Thoracic aorta (tissue), 2 donors: ENCODE measurements at places on chromosomes 5 and 9. TPM values are rescaled to one million over a fixed set of nuclear protein-coding genes. Genes with fewer than 3 reads are reported as not detected.

The ANKRD34B gene
- total RNA-seq, result not detected

The IER5L gene
- 81.2 TPM for total RNA-seq

The CER1 gene
- total RNA-seq, result not detected

The DNAJC25 gene
- 10.2 TPM for total RNA-seq

The PCDHB10 gene
- 6.1 TPM for total RNA-seq

The LHX3 gene
- total RNA-seq, result not detected

The NKD2 gene
- total RNA-seq, result 1.5 TPM

GRCh38 chr5:61626639-61627282, 294.7 kb downstream of the ZSWIM6 start:
- H3K36me3 ChIP-seq, result no peaks in the 10 kb centered on the region
- DNase-seq, result no peak
- peaks cover 5% of the 10 kb centered on the region for H3K4me1 ChIP-seq

GRCh38 chr9:127723013-127723412, 7.1 kb downstream of the TTC16 start:
- no peak overlapping the region for H3K27ac ChIP-seq
- H3K36me3 ChIP-seq, result no peaks in the 10 kb centered on the region

GRCh38 chr9:92748233-92748497, 16.5 kb downstream of the BICD2 start:
- no peak overlapping the region for H3K4me3 ChIP-seq
- no peaks in the 10 kb centered on the region for H3K36me3 ChIP-seq
- DNase-seq, result no peak
- no peak overlapping the region for H3K27ac ChIP-seq

GRCh38 chr5:153711755-153712154, 221.3 kb downstream of the GRIA1 start:
- H3K27me3 ChIP-seq, result no peaks in the 10 kb centered on the region
- no peak overlapping the region for H3K27ac ChIP-seq
- no peaks in the 10 kb centered on the region for H3K36me3 ChIP-seq
- H3K4me3 ChIP-seq, result no peak overlapping the region
- DNase-seq, result no peak
- no peaks in the 10 kb centered on the region for H3K4me1 ChIP-seq

GRCh38 chr5:54993318-54993717, 7.9 kb upstream of the ESM1 start:
- H3K4me1 ChIP-seq, result no peaks in the 10 kb centered on the region
- H3K36me3 ChIP-seq, result no peaks in the 10 kb centered on the region
- DNase-seq, result no peak
- no peak overlapping the region for H3K4me3 ChIP-seq

GRCh38 chr5:31626156-31626555, 12.8 kb upstream of the PDZD2 start:
- no peaks in the 10 kb centered on the region for H3K27me3 ChIP-seq
- H3K4me1 ChIP-seq, result no peaks in the 10 kb centered on the region
- no peaks in the 10 kb centered on the region for H3K36me3 ChIP-seq
- no peak overlapping the region for H3K27ac ChIP-seq

- no peaks in the 10 kb centered on the region for H3K27me3 ChIP-seq
- H3K27ac ChIP-seq, result no peak overlapping the region
- no peaks in the 10 kb centered on the region for H3K4me1 ChIP-seq
- no peak for DNase-seq
- H3K4me3 ChIP-seq, result no peak overlapping the region
Observed at GRCh38 chr9:125525921-125526631, 180.9 kb downstream of the MAPKAP1 start.

- peaks cover 23% of the 10 kb centered on the region for H3K4me1 ChIP-seq
- no peak overlapping the region for H3K27ac ChIP-seq
- no peaks in the 10 kb centered on the region for H3K36me3 ChIP-seq
- DNase-seq, result no peak
Observed at GRCh38 chr9:77511525-77511924, 136.6 kb downstream of the GNA14 start.

- H3K27me3 ChIP-seq, result no peaks in the 10 kb centered on the region
- no peak for DNase-seq
- H3K36me3 ChIP-seq, result peaks cover 71% of the 10 kb centered on the region
- H3K4me1 ChIP-seq, result no peaks in the 10 kb centered on the region
- no peak overlapping the region for H3K27ac ChIP-seq
Observed at GRCh38 chr9:113185271-113185670, 34.5 kb downstream of the SLC31A2 start.

DNA sequence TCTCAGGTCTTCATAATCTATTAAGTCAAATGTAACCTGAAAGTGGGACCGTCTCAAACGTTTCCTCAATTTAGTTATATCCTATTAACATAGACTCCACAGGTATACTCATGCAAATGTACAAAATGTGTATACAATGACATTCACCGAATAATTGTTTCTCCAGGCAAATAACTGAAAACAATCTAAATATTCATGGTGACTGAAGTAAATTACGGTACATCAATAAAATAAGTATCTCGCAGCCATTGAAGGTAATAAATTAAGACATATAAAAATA, 482 bp downstream of the IARS1 start:
- H3K27me3 ChIP-seq, result no peaks in the 10 kb centered on the region
- H3K4me1 ChIP-seq, result peaks cover 8% of the 10 kb centered on the region
- no peak for DNase-seq
- H3K4me3 ChIP-seq, result peak overlapping the region; percentile 96
- H3K27ac ChIP-seq, result peak overlapping the region; percentile 67

DNA sequence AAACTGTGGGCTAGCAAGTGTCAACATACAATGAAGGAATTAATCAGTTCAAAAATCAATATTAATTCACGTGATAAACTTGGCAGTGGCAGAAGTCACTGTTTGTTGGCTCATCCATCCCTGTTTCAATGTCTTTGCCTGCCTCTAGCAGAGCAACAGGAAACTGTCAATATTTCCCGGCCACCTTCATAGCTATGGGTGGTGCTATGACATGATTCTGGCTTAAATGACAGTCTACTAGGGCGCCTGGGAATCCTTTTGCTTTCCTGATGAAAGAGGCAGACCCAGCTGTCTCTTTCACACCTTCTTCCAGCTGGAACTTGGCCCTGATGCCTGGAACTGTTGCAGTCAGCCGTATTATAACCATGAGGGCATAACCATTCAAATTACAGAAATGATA, 72.1 kb upstream of the DNAH5 start:
- no peak for DNase-seq
- H3K4me1 ChIP-seq, result peaks cover 7% of the 10 kb centered on the region
- H3K27me3 ChIP-seq, result no peaks in the 10 kb centered on the region
- H3K4me3 ChIP-seq, result no peak overlapping the region

DNA sequence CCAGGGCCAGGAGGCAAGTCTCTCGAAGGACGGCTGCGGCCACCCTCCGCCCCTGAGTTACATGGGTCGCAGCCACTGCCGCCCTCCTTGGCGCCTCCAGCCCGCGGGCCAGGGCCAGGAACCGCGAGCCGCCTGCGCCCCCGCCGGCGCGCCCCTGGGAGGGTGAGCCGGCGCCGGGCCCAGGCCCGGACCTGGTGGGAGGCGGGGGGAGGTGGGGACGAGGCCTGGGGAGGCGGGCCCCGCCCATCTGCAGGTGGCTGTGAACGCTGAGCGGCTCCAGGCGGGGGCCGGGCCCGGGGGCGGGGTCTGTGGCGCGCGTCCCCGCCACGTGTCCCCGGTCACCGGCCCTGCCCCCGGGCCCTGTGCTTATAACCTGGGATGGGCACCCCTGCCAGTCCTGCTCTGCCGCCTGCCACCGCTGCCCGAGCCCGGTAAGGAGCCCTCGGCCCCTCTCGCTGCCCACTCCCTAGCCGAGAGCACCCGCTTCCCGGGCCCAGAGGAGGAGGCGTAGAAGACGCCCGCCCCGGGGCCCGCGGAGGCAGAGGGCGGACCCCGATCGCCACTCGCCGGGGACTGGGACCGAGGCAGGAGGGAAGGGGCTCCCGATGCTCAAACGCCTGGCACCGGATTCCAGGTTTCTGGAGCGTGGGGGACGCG, at the start of gene ASS1:
TSS of gene ASS1 (plus strand) at position 397 of the 657 bp plus-strand sequence. CDS start 7,268 bp downstream, outside the sequence.
- peak within 1 kb of the TSS; percentile 80 for H3K27ac ChIP-seq
- no peaks in the 10 kb centered on the region for H3K36me3 ChIP-seq
- no peaks in the 10 kb centered on the region for H3K27me3 ChIP-seq
- H3K4me1 ChIP-seq, result peaks cover 39% of the 10 kb centered on the region
- H3K4me3 ChIP-seq, result peak within 1 kb of the TSS; percentile 90
- no peak for DNase-seq

- H3K27ac ChIP-seq, result no peak overlapping the region
- no peak overlapping the region for H3K4me3 ChIP-seq
- no peaks in the 10 kb centered on the region for H3K27me3 ChIP-seq
- no peak for DNase-seq
Observed at GRCh38 chr5:88092358-88092757, 176.3 kb downstream of the TMEM161B start.

DNA sequence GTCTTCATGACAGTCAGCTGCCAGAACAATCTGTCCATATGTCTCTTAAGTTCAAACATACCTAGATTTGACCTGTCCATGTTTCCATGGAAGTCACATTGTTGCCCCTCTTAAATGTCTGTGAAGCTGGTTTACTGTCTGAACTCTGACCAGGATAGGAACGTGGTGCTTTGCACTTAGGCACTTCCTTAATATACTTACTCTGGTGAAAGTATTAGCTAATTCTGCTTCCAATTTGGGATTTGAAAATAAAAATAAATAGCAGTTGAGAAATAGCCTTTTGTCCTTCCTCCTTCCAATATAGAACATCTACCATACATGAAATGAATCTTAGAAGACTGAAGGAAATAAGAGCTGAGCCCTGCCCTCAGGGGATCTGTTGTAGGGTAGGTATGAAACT, 524.5 kb upstream of the CLINT1 start:
- no peak overlapping the region for H3K4me3 ChIP-seq
- peaks cover 33% of the 10 kb centered on the region for H3K4me1 ChIP-seq
- no peaks in the 10 kb centered on the region for H3K27me3 ChIP-seq

- no peaks in the 10 kb centered on the region for H3K4me1 ChIP-seq
- no peak for DNase-seq
- no peak overlapping the region for H3K27ac ChIP-seq
- H3K36me3 ChIP-seq, result no peaks in the 10 kb centered on the region
- H3K4me3 ChIP-seq, result no peak overlapping the region
Observed at GRCh38 chr5:9447691-9448090, 98.2 kb downstream of the SEMA5A start.

- H3K4me1 ChIP-seq, result peaks cover 56% of the 10 kb centered on the region
- peak overlapping the region; percentile 45 for H3K4me3 ChIP-seq
- H3K27me3 ChIP-seq, result no peaks in the 10 kb centered on the region
- H3K36me3 ChIP-seq, result peaks cover 13% of the 10 kb centered on the region
- no peak for DNase-seq
Observed at GRCh38 chr5:72112389-72112788, 5.1 kb downstream of the MAP1B start.

- no peak for DNase-seq
- H3K4me3 ChIP-seq, result no peak overlapping the region
- no peak overlapping the region for H3K27ac ChIP-seq
- H3K27me3 ChIP-seq, result no peaks in the 10 kb centered on the region
- H3K4me1 ChIP-seq, result peaks cover 87% of the 10 kb centered on the region
Observed at GRCh38 chr5:134547066-134547465, 21.6 kb downstream of the JADE2 start.

- H3K27me3 ChIP-seq, result no peaks in the 10 kb centered on the region
- H3K4me3 ChIP-seq, result peak within 1 kb of the TSS; percentile 94
- peak; percentile 17 for DNase-seq
- peak within 1 kb of the TSS; percentile 97 for H3K27ac ChIP-seq
- H3K36me3 ChIP-seq, result no peaks in the 10 kb centered on the region
Observed at GRCh38 chr9:27572918-27573633, at the start of gene C9orf72. Gene C9orf72, minus strand, starts transcription at chr9:27573481. Its CDS starts 6,361 bp downstream, at chr9:27567120.

DNA sequence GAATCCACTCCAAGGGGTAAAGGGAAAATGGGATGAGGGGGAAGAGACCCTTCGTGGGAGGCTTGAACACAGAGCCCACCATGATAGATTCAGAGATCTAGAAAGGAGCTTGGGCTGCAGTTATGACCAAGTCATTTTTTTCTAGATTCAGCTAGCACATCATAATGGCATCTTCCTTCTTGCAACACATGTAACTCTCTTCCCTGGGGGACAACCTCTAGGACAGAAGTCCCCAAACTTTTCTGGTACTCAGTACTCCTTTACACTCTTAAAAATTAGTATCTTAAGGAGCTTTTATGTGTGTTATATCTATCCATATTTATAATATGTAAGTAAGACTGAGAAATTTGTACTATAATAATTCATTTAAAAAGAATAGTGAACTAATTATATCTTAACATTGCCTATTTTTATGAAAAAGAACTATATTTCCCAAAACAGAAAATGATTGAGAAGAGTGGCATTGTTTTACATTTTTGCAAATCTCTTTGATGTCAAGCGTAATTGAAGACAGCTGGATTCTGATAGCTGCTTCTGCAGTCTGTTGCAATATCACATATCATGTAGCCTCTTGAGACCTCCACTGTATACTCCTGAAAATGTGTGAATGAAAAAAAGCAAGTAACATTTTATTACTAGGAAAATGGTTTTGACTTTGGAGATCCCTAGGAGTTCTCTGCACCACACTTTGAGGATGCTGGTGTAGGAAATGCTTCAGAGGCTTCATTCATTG, 875 bp downstream of the ACO1 start:
- peak overlapping the region; percentile 82 for H3K4me3 ChIP-seq
- no peaks in the 10 kb centered on the region for H3K27me3 ChIP-seq
- H3K4me1 ChIP-seq, result peaks cover 16% of the 10 kb centered on the region
- H3K36me3 ChIP-seq, result no peaks in the 10 kb centered on the region
- peak overlapping the region; percentile 78 for H3K27ac ChIP-seq
- no peak for DNase-seq

- DNase-seq, result no peak
- H3K4me3 ChIP-seq, result peak overlapping the region; percentile 66
- H3K27me3 ChIP-seq, result no peaks in the 10 kb centered on the region
- H3K27ac ChIP-seq, result no peak overlapping the region
- no peaks in the 10 kb centered on the region for H3K36me3 ChIP-seq
Observed at GRCh38 chr5:372996-373709, 51.6 kb downstream of the AHRR start.

- no peak overlapping the region for H3K4me3 ChIP-seq
- no peak for DNase-seq
- no peaks in the 10 kb centered on the region for H3K27me3 ChIP-seq
- peaks cover under 1% of the 10 kb centered on the region for H3K4me1 ChIP-seq
- no peak overlapping the region for H3K27ac ChIP-seq
Observed at GRCh38 chr9:4973246-4973645, 11.8 kb upstream of the JAK2 start.

- H3K36me3 ChIP-seq, result no peaks in the 10 kb centered on the region
- no peak overlapping the region for H3K4me3 ChIP-seq
- H3K4me1 ChIP-seq, result no peaks in the 10 kb centered on the region
Observed at GRCh38 chr9:135302329-135303279, 177.0 kb upstream of the PPP1R26 start.

DNA sequence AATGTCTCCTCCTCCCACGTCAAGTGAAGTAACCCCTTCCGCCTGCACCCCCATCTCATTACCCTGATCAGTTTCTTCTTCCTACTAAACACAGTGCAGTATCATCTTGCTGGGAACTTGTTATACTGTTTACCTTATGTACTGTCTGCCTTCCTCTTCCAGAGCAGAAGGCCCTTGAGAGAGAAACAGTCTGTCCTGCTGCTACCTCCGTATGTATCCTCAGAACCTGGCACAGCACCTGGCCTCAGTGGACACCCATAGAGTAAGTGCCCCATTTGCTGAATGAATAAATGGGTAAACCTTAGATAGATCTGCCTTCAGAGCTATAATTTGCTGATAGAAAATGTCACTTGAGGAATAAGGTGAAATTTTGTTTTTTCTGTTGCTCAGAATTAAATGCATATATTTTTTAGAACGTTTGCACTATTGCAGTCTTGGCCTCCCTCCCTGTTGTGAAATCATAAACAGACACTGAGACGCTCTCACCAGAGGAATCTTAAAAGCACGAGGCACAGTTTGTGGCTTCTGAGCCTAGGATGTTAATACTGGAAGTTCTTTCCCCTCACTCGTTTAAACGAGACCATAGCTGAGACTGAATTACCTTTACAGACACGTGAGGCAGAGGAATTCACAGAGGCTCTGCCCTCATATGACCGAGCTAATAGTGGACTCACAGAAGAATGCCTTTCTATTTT, 223.1 kb upstream of the DAP start:
- H3K4me3 ChIP-seq, result no peak overlapping the region
- no peaks in the 10 kb centered on the region for H3K36me3 ChIP-seq
- H3K4me1 ChIP-seq, result no peaks in the 10 kb centered on the region
